ENCODE measurements at places on chromosomes 13 and 19.

DNA sequence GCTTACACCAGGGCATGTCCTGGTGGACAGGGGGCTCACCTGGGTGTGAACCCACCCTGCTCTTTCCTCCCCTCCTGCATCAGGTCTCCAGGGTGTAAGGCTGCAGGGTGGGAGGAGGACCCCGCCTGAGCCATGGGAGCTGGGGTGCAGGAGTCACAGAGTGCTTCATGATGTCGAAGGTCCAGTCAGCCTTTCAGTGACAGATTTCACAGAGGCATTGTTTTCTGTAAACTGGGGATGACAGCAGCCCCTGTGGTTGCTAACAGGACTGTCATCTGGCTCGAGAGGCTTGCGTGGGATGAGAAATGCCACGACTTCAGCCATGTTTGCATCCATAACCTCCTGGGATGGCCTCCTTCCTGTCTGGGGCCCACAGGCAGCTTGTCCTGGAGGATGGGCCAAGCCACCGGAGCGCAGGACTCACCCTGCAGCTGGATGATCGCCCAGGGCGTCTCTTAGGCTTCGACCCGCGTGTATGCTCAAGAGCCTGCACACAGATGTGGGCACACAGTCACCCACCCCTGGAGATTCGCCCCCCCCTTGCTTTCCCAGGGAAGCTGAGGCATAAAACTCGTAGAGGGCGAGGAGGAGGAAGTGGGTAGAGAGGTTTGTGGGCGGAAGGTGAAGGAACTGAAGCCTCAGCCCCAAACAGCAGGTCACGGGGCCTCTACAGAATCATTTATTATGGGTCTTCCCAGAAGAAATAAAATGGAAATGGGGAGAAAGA, 4.9 kb downstream of the NANOS3 start:
- DNase-seq, result no peak

DNA sequence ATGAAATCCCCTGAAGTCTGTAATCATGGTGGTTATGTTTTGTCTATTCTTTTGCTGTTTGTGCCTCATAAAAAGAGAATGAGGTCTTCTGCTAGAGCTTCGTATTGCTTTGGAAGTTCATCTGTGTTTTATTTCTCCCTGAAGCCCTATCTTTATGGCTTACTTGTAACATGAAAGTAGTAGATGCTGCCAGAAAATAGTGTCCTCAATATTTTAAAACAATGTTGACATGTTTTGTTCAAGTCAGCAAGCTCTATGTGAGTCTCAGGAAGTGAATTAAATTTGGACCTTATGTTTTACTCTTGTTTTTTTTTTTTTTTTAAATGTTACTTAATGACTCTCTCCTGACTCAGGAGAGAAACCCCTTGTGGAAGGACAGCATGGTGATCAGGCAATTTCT, 130.5 kb downstream of the B3GLCT start:
- no peak for DNase-seq

DNA sequence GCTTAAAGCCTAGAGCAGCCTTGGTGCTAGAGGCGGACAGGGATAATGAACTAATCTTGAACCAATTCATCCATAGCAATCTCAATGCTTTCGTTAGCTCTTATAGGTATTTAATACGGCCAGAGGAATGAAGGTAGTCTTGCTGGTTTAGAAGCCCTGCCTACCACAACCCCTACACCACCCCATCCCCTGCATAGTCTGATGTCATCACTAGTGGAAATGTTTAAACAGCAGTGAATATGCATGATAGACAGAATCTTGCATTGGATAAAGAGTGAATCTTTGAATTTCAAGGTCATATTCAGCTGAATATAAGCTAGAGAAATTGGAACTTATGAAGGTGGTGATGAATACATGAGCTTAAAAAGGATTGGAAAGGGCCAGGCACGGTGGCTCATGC, 321.9 kb downstream of the ITGBL1 start:
- no peak for DNase-seq

DNA sequence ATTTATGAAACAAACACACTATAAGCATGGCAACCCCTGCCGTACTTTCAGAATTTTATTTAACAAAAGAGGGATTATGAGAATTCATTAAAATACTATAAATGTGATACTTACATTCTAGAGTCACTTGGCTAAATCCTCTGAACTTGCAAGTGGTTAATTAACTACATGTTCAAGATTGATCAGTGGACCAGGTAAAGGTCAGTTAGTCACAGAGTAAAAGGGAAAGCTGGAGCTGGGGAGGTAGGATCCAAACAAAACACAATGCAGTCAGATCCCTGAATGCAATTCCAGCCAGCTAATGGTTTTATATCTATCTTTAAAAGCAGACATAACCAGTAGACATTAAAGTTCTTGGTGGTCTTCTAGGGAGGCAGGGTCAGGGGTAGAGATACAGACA, 270.5 kb downstream of the DIAPH3 start:
- no peak for DNase-seq

DNA sequence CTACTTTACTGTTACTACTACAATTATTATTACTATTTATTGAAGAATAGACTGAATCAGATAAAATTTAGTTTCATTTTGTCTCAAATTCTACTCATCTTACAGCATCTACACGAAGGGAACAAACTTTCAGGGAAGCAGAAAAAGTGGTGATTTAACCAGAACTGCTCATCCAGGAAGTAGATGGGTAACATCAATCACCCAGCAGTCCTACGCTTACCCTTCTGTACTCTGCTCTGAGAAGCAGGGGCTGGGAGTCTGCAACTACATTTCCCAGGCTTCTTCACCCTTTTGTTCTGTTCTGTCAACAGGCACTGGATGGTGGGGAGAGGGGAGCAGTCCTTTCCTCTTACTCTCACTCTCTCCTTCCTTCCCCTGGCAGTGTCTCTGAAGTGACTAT, 31.4 kb upstream of the GGACT start:
- DNase-seq, result no peak

DNA sequence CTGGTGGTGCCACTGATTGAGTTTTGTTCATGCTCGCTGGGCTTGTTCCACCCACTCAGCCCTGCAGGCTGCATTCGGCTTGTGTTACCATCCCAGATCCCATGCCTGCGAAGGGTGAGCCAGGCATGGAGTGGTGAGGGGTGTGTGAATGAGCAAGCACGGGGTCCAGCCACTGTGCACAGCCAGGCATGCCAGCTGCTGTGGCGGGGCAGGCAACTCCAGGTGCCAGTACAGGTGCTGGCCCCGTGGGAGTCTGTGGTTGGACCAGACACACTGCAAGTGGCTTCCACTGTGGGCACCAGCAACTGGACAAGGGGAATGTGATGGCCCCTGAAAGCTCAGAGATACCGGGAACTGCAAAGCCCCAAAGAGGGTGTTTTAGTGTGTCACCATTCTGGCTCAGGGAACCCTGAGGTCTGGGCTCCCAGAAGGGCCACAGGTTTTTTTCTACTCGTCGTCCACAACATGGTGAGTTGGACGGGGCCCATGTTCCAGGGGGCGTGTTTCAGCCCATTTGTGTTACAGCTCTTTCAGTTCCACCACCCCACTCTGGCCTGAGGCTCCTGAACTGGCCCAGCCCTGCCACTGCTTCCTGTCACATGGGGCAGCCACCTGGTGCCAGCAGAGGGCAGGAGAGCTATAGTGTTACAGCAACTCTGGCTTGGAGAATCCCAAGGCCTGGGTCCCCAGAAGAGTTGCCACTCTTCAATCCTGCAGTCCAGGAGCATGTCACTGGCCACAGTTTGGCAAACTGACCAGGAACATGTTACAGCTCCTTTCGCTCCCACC, 217.0 kb upstream of the OBI1 start:
- no peak for DNase-seq

DNA sequence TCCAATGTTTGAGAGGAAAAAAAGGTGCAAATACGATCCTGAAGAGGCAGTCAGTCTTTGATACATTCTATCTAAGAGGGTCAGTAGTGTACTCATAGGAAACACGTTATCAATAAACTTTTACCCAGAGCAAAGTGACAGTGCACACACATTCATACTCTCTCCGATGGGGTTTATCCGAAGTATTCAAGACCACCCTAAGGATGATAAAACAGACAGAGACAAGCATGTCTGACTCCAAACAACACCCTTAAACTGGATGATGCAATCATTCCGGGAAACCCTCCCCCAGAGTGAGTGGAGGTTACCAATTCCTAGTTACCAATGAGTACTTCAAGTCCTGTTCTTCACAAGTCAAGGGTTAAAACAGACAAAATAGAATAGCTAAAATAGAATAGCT, 79.1 kb downstream of the DNAJC3 start:
- DNase-seq, result no peak

- no peak for DNase-seq
Measured at GRCh38 chr13:73879346-73880015, 254.7 kb downstream of the KLF12 start.

DNA sequence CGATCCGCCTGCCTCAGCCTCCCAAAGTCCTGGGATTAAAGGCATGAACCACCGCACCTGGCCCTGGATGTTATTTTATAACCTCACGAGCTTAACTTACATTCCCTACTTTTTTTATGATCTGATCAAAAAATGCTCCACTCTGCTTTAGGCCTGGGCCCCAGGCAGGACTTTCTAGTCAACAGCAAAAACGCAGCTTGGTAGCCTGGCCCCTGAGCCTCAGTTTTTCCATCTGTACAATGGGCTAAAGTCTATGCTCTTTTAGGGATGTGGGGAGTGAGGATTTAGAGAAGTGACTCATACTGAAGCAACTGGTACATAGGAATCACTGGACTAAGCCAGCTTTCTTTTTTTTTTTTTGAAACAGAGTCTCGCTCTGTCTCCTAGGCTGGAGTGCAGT, 11.9 kb upstream of the PIK3R2 start:
- no peak for DNase-seq

DNA sequence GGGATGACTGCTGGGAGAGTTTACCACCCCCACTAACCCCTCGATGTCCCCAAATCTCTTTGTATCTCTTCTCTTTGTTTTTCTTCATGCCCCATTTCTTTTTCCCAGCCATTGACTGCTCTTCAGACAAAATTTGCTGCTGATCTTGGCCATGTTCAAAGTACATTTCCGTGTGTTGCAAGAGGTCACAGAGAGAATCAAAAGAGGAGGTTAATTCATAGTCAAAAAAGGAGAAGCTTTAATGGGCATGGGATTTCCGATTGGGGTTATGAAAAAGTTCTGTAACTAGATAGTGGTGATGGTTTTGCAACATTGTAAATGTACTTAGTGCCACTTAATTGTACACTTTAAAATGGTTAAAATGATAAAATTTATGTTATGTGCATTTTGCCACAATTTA, 121.1 kb downstream of the FLT1 start:
- DNase-seq, result no peak

DNA sequence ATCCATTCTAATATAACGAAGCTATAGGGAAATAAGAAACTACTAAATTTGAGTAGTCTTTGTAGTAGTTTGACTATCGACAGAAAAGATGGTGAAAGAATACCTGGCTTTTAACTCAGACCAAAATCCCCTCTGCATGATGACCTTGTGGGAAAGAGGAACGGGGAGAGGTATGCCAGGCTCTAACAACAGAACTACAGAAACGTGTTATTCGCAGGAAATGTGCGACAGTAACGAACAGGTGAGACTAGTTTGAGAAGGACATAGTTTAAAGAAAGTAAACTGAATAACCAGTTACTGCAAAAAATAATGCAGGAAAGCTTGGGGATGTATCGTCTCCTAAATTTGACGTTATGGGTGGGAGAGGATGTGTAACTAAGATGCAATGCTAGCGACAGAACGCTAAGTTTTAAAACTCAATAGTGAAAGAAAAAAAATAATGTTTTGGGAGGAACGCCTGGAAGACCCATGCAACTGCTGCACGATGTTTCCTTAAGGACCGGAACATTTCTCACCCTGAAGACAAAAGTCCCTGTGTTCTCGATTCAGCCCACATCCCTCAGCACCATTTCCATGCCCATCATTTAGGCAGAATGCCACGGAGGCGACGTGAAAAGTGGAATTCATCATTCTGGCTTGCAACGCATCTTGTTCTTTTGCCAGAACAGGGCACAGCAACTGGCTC, 1.6 kb upstream of the RAP2A start:
- DNase-seq, result no peak

GRCh38 chr19:14516746-14517438, 1.3 kb downstream of the DNAJB1 start:
- DNase-seq, result no peak

GRCh38 chr13:28037399-28037798, 48.9 kb upstream of the URAD start:
- no peak for DNase-seq

- no peak for DNase-seq
Measured at GRCh38 chr13:77565635-77566034, 30.1 kb downstream of the SCEL start.

DNA sequence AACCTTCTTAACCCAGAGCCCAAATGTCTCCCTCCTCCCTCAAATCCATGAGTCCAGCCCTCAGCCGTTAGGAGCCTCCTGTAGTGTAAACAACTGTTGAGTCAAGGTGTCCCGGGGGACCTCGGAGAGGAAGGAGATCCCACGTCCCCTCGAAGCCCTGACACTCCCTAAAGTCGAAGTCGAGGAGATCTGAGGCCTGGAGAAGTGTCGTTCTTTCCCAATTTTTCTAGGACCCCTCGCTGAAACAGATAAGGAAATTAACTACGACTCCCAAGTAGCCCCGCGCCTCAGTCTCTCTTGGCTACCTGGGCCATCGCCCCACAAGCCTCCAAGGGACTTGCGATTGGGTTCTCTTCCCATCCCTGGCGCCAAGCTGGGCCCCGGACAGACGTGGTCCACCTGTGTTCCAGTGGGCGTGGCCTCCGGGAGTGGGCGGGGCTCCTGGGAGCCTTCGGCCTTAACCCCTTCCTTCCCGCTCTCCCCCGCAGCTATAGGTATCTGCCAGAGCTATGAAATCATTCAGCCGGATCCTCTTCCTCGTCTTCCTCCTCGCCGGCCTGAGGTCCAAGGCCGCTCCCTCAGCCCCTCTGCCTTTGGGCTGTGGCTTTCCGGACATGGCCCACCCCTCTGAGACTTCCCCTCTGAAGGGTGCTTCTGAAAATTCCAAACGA, 869 bp downstream of the GFY start:
- no peak for DNase-seq

GRCh38 chr13:24007979-24008620, 110.8 kb upstream of the C1QTNF9B start:
- DNase-seq, result no peak

DNA sequence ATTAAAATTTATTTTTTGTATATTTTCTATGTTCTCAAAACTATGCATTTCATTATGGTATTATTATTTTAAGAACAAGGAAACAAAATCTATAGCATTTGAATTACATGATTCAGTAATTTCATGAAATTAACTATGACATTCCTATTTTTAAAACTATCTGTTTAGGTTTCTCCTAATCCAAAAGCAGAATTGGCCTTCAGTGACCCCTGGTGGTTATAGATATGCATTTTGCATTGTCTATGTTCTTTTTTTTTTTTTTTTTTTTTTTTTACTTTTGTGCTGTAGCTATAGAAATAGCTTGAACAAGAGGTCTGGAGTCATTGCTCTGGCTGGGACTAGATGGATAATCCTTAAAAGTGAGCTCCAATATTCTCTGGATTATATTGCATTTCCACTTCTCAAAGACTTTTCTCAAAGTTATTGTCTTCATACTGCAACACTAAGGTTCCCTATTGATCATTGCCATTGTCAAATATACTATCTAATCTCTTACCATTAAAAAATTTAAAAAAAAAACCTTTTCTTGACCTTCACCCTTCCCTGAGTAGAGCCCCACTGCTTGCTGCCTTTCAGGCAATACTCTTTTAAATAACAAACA, 15.9 kb upstream of the DNAJC3 start:
- DNase-seq, result no peak

GRCh38 chr19:16367261-16367683, 42.6 kb downstream of the KLF2 start:
- no peak for DNase-seq

GRCh38 chr19:52599241-52599640, 29.2 kb downstream of the ZNF701 start:
- DNase-seq, result no peak
